ELF-1 (cell line): ENCODE measurements at places on chromosomes 3 and 15.

DNA sequence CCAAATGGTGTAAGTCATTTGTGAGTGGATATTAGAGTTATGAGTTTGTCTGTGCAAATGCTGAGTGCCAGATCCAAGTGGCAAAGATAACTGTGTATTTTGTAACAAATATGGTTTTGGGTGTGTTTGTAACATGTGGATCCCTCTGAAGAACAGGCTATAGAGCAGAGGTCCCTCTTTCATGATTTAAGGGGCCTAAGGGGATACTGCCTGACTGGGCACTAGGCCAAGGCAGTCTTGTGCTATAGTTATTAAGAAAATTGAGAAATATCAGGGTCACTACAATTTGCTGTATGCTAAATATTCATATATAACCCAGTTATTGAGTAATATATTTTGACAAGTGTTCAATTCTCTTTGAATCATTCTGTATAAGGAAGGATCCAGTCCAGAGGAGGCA, 555.6 kb upstream of the RGMA start:
- DNase-seq: no peak

DNA sequence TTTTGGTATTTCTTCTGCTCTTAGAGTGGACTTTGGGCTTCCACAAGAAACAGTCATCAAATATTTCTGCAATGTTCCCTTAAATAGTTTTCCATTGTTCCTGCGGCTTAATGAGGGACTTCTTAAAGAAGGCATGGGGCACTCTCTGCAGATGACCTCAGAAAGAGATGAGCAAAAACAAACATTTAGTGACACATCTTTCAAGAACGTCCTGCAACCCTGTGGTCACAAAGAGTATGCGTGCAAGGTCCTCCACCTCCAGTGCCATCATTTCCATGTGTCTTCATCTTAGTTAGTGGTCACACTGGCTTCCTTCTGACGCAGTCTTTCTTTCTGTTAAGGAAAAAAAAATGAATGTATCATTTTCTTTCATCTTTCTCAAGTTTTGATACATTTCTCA, 56.2 kb downstream of the GREM1 start:
- no peak for DNase-seq

GRCh38 chr15:31374489-31374888, 47.9 kb downstream of the KLF13 start:
- DNase-seq: no peak

DNA sequence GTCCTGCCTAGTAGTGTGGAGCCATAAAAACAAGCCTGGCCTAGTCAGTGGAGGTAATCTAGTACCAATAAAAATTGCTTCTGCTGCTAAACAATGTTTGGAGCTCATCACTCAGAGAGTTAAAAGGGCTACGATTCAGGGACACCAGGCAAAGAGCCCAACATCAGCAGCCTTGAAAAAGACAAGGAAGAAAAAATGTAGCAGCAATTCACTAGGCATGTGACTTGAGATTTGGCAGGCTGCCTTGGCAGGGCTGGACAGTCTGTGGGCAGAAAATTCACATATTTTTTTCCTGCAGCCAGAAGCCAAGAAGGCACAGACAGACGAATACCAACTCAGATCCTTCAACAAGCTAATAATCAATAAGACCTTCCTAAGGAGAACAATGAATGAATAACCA, 47.2 kb downstream of the IGSF11 start:
- no peak for DNase-seq

- DNase-seq: peak; percentile 18
Observed at GRCh38 chr3:63051920-63052319, 176.7 kb upstream of the CADPS start.

GRCh38 chr15:76928201-76928600, 3.3 kb upstream of the RCN2 start:
- DNase-seq: no peak

DNA sequence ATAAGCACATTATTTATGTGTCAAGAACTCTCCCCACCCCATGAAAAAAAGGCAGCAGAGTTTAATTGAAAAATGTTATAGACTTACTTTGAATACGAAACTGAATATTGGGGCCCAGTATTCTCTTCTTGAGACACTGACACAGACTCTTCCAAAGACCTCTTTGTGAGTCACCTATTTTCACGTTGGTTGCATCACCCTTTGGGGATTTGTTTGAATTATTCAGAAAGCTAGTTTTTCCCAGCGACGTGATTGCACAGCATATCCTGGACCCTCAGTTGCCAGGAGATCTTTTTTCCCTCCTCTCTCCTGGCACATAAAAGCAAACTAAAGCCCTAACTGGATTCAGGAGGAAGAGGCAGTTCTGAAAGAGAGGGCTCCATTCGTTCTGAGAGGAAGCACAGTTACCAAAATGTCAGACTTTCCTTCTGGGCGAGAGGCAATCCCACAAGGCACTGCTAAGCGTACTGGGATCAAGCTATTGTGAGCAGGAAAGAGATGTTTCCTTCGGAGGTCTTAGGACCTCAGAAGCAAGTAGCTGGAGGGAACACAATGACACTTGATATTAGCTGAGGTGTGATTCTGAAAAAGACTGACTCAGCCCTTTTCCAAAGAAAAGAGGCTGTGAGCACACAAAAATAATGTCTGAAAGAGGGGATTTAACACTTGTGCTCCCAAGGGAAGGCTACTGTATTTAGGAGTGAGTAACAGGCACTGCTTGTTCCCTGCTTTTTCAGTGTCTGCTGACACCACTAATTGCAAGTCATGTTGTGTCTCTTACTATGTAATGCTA, 65.8 kb upstream of the CADPS start:
- peak; percentile 33 for DNase-seq

DNA sequence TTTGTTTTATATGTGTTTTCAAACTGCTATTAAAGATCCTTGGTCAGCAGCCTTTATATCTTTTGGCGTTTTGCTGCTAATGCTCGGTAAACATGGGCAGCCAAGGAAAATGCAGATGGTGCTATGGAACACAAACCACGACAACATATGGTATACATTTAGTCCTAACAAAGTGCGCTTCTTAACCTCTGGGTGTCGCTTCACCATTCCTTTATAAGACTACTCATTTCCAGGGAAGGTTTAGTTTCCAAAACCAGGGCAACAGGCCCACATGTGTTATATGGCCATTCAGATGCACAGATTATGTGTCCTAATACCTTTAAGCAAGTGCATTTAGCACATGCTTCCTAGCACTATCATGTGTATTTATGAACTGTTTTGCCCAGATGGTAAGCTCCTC, 14.7 kb downstream of the SHOX2 start:
- peak; percentile 17 for DNase-seq

- DNase-seq: no peak
Observed at GRCh38 chr15:42621386-42621785, 46.0 kb downstream of the STARD9 start.

DNA sequence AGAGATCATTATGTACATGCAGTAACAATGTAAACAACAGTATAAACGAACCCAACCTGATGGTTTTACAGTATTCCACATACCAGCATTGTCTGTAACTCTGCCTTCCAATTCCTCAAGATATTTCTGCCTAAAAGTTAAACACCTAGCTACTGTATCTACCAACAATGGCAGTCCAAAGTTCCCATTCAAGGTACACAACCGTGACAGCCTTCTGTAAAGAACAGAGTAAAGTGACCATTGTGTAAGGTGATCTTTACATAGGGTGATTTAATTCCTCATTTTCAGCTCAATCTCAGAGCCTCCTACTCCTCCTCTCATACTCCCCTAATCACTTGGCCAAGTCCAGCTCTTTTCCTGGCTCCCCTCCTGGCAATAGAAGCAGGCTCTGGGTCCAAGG, 10.4 kb downstream of the SECISBP2L start:
- DNase-seq: no peak

- no peak for DNase-seq
Observed at GRCh38 chr15:57662091-57662744, 44.3 kb upstream of the POLR2M start.

DNA sequence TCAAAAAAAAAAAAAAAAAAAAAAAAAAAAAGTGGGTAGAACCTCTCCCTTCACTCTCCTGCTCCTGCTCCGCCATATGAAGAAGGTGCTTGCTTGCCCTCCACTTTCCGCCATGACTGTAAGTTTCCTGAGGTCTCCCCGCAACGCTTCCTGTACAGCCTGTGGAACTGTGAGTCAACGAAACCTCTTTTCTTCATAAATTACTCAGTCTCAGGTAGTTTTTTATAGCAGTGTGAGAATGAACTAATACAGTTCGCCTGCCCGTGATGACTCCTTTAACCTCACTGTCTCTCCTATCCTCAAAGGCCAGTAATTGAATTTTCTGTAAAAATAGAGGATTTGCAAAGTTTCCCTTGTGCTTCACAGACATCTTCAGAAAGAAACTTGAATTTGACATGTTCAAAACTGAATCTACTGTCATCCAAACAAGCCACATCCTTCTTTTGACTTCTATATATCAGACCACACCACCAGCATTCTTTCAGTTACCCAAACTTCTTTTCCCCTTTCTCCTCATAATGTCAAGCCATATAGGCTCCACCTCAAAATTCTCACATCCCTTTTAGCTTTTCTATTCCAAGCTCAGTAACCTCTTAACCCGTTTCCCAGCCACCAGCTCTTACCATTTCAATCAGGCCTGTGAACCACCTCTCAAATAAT, 44.3 kb downstream of the P2RY1 start:
- no peak for DNase-seq

GRCh38 chr3:48247401-48247811, 6.5 kb downstream of the ZNF589 start:
- no peak for DNase-seq

DNA sequence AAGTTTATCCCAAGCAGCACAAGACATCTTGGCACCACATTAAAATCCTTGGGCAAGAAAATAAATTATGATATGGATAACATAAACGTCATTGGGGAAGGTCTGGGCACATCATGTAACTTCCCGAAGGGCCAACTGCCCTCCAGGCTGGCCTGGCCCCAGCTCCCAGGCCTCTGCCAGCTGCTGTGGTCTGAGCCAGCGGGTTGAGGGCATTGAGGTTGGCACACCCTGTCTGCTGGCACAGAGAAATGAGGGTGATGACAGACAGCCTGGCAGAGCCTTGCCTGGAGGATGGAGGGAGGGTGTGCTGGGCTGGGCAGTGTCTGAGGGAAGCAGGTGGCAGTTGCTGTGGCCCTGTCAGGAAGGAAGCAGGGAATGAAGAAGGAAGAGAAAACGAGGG, 3.3 kb upstream of the RBSN start:
- no peak for DNase-seq

DNA sequence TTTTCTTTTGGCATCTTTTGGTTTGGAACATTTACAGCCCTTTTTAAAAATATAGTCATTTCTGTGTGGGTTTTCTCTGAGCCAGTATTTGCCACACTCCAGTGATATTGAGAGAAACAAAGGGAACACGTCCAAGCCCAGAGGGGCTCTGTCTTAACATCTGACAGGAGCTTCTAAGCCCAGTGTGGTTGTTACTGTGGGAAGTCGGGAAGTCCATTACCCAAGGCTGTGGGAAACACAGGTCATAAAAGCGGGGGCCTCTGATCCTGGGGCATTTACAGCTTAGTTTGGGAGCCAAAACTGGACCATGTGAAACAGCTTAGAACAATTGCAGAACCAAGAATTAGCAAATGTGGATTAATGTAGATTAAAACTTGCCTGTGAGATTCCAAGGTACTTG, 123.0 kb downstream of the PTPRG start:
- no peak for DNase-seq

DNA sequence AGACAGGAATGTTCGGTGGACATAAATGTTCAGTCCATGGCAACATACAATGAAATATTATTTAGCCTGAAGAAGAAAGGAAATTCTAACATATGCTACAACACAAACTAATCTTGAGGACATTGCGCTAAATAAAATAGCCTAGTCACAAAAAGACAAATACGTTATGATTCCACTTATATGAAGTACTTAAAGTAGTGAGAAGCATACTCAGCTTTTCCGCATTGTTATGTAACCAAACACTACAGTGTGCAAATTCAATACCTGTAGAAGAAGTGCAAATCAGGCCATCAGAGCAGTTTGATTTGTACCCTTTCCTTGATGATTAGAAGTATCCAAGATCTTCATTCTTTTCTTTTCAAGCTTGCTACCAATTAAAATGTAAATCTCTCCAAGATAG, 1023.4 kb upstream of the NR2F2 start:
- no peak for DNase-seq

GRCh38 chr3:33315826-33316225, 38.6 kb downstream of the FBXL2 start:
- no peak for DNase-seq

GRCh38 chr3:193851941-193852674, 259.1 kb downstream of the OPA1 start:
- DNase-seq: peak; percentile 70

GRCh38 chr3:52322466-52322865, 6.3 kb downstream of the DNAH1 start:
- DNase-seq: no peak

DNA sequence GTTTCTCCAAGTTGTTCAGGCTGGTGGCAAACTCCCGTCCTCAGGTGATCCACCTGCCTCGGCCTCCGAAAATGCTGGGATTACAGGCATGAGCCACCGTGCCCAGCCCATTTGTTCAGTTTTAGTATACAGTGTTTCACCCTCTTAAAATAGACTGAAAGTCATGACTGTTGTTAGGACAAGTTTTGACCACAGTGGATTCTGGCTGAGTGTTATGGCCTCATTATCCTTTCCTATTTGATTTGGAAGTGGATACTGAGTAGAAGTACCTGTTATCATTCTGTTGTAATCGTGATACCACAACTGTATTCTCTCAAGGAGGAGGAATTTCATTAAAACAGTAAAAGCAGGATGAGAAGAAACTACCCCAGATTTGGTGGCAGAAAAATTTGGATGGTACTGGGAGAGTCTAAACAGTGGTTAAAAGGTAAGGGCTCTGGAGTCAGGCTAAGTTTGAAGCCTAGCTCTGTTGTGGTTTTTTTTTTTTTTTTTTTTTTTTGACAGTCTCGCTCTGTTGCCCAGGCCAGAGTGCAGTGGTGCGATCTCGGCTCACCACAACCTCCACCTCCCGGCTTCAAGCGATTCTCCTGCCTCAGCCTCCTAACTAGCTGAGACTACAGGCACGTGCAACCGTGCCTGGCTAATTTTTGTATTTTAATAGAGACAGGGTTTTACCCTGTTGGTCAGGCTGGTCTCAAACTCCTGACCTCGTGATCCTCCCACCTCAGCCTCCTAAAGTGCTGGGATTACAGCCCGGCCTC, 2.6 kb downstream of the MAP2K1 start:
- DNase-seq: no peak

GRCh38 chr3:176839901-176840300, 357.4 kb downstream of the TBL1XR1 start:
- no peak for DNase-seq

- DNase-seq: no peak
Observed at GRCh38 chr3:115204475-115204874, 57.4 kb upstream of the ZBTB20 start.

GRCh38 chr15:80834906-80835305, 55.7 kb downstream of the CEMIP start:
- DNase-seq: no peak
